Activated CD4-positive, alpha-beta T cell treated with anti-CD3 and anti-CD28 coated beads for 1 hour (primary cell): ENCODE measurements at places on chromosomes 1 and 21.

DNA sequence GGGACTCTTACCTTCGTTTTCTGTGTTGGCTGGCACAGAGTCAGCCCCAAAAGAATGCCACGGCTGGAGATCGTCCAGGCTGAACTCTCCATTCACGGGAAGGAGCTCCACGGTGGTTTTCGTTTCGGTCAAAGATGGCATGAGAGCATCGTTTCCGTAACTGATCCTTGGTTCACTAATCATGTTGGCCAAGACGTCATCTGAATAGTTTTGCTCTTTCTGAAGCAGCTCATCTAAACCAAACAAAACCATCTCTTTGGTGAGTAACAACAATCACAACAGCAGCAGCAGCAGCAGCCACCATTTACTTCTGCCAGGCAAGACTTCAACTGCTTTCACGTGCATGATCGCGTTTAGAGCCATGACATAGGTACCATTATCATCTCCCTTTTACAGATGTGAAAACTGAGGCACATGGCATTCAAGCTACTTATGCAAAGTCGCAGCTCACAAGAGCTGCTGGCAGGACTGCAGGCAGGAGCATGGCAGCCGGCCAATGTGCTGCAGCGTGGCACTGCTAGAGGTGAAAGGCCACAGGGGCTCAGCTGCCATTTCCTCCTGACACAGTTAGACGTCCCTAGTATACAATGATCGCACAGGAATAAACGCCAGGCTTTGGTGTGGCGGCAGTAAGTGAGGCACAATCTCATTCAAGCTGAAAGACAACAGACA, 177.1 kb downstream of the GABPA start:
- DNase-seq = no peak

DNA sequence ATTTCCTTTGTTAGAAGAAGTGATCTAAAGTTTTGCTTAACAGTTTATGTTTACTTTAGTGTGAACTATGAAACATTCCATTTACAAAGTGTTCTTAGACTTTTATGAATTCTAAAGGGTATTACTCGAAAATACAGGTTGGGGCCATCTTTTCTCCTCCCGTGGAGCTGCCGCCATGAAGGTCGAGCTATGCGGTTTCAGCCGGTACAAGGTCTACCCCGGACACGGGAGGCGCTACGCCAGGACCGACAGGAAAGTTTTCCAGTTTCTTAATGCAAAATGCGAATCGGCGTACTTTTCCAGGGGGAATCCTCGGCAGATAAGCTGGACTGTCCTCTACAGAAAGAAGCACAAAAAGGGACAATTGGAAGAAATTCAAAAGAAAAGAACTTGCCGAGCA, 39.8 kb downstream of the DENND1B start:
- DNase-seq = no peak

- peak; percentile 35 for DNase-seq
These were observed 6.7 kb upstream of the HUNK start for GRCh38 chr21:31866077-31866511.

DNA sequence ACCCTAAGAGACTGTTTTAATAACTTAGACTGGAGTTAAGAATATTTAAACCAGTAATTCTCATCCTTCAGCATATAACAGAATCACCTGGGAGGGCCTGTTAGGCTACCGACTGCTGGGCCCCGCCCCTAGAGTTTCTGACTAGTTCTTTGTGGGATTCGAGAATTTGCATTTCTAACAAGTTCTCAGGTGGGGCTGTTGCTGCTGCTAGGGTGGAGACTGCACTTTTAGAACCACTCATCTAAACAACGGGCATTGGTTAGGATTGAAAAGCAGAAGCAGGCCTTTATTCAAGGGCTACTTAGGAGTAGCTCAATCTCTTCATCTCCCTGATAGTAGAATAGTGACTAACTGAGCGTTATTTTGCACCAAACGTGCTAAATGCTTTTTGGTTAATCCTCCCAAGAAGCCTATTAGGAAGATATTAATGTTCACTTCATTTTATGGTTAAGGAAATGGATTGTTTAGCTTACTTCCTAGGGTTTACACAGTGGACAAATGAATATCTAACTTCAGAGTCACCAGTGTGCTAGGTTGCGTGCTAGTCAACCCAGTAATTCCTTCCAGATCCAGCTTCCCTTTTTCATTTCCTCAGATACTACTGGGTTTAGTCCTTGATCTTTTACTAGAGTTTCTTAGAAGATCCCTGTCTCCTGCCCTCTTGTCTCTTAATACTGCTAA, 31.1 kb upstream of the UAP1 start:
- DNase-seq = no peak

DNA sequence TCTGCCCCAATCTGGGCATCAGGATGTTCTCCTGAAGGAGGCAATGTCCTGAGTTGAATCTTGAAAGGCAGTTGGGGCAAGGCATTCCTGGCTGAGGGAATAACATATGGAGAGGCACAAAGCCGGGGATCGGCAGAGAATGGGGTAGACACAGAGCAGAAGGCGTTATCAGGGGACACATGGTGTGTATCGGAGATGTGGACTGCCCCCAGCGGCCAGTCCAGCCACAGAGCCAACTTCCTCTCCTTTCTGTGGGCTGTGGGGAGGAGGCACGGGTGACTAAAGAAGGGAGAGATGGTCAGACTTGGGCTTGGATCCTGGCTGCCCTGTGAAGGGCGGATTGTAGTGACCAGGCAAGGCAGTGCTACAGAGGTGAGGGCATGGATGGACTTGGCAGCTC, 32.1 kb downstream of the FOXD2 start:
- no peak for DNase-seq

- DNase-seq = no peak
These were observed 4.3 kb upstream of the GNG5 start for GRCh38 chr1:84510668-84511067.

DNA sequence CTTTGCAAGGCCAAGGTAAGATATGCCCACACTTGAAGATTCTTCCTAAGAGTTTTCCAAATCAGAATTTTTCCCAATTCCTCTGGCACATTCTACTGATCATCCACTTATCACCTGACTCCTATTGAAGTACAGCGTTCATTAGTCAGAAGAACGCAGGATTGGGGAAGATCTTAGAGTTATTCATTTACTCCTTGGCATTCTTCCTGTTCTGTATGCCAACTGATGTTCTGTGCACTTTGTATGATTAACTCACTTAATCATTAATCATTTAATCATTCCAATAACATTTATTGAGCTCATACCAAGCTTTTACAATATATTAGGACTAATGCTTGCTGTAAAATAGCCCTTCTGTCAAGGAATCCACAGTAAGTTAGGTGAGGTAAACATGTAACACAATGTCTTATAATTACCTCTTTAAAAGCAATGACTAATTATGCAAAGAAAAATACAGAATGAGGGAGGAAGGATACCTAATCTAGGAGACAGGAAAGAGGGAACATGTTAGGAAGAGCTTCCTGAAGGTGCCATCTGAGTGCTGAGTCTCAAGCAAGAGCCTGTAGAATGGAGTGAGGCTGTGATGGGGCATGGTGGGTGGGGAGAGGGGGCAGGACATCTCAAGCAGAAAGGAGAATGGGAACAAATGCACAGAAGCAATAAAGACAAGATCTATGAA, 71.1 kb upstream of the DPT start:
- no peak for DNase-seq

DNA sequence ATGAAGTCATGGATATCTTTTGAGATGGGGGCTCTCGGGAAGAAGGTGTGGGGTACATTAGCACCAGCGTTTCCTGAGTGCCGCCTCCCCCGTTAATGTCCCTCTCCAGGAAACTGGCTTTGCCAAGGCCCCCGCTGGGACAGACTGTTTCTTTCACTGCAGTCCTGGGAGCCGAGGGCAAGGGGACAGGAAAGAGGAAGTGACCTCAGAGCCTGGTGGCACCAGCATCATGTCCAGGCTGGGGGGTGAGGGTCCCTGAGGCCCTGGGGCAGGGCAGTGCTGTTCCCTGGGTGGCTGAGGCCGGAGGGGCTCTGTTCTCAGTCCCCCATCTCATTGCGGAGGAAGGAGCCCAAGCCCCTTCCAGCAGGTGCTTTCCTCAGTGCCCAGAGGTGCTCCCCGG, 5.8 kb downstream of the PFKL start:
- DNase-seq = no peak

GRCh38 chr1:53545663-53546408, 86.6 kb downstream of the DMRTB1 start:
- DNase-seq = no peak

- DNase-seq = no peak
These were observed 670 bp downstream of the COX20 start for GRCh38 chr1:244836135-244836521.

DNA sequence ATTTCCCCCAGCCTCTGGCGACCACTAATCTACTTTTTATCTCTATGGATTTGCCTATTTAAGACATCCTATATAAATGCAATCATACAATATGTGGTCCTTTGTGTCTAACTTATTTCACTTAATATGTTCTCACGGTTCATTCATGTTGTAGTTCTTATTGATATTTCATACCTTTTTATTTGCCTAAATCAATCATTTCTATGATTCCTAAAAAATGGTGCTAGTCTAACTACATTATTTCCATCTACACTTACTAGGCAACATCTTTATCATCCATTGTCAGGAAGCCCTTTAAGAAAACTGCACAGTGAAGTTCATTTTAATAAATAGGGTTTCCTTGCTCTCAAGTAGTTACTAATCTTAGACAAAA, 380 bp upstream of the FBXO28 start:
- no peak for DNase-seq
